ENCODE measurements at places on chromosomes 11 and 22. TPM values are rescaled to one million over a fixed set of nuclear protein-coding genes. Genes with fewer than 3 reads are reported as not detected.

GRCh38 chr11:38191101-38191500 is 1593.1 kb upstream of the RAG2 start:
- DNase-seq: no peak

DNA sequence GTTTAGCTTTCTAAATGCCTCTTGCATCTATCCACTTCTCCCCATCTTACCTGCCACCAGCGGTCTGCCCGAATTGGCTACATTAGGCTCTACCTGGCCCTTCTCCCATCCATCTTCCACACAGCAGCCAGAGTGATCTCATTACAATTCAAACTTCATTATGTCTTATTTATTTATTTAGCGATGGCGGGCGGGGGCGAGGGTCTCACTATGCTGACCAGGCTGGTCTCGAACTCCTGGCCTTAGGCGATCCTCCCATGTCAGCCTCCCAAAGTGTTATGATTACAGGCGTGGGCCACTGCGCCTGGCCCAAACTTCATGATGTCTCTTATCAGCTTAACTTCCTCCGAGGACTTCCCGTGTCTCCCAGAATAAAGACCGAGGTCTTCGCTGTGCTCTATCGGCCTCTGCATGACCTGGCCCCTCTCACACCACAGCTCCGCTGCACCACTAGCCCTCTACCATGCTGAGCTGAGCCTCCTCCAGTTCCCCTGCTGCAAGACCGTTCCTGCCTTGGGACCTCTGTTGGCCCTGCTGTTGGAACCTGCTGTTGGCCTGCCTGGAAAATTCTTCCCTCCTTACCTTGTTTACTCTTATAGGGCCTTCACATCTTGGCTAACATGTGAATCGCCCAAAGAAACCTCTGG is 870 bp upstream of the CTTN start:
- DNase-seq: no peak

DNA sequence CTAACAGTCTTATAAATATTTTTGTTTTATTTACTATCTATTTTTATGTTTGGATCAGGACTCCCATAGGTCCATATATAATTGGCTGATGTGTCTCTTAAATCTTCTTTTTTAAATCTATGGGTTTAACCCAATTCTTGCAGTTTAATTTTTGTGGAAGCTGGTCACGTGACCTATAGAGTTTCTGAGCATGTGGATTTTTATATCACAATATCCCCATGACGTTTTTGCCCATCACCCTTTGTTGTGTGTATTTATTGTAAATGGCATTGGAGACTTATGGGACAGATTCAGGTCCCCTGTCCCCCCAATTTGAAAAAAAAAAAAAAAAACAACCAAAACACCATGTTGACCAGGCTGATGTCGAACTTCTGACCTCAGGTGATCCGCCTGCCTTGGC is 78.8 kb upstream of the PRODH start:
- no peak for DNase-seq

Gene OVCH2
- not detected for total RNA-seq

GRCh38 chr22:22460635-22461034 is 47.9 kb downstream of the ZNF280B start:
- no peak for DNase-seq

Gene P2RX3
- total RNA-seq: 0.81 TPM

GRCh38 chr22:37972527-37972926 is 11.8 kb downstream of the SOX10 start:
- DNase-seq: no peak
